Right atrium auricular region (tissue), 2 donors: ENCODE measurements at places on chromosomes 5 and 9. TPM values are rescaled to one million over a fixed set of nuclear protein-coding genes. Genes with fewer than 3 reads are reported as not detected.

Gene NTNG2
- 16.9 TPM for total RNA-seq

DNA sequence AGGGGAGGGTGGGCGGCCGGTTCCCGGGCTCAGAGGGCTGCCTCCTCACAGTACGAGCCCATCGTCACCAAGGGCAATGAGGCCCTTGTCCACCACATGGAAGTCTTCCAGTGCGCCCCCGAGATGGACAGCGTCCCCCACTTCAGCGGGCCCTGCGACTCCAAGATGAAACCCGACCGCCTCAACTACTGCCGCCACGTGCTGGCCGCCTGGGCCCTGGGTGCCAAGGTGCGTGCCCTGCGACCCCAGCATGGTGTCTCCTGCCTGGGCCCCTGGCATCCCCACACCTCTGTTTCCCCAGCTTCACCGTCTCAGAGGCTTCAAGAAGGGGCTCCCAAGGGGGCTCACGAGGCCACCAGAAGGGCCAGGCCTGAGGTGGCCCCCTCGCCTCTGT is 7.2 kb downstream of the DBH start:
- no peak for DNase-seq

- no peak for DNase-seq
Observed at GRCh38 chr5:99247346-99247745, 318.5 kb upstream of the CHD1 start.

DNA sequence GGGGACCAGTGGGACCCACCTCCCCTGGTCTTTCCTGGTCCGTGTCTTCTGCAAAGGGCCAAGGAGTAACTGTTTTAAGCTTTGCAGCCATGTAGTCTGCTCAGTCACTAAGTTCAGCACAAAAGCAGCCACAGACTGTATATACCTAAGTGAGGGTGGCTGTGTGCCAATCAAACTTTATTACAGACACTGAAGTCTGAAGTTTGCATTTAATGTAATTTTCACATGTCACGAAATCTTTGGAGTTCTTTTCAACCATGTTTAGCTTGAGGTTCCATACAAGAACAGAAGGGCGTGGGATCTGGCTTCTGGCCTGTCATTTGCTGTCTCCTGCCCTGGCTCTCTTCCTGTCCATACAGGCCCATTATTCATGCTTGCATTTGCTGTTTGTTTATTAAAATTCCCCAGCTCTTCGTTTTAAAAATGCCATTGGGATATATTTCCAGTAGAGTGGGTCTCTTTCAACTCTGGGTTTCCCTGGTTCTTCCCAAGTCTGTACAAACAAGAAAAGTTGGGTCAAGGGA is 64.2 kb upstream of the ECM2 start:
- no peak for DNase-seq

DNA sequence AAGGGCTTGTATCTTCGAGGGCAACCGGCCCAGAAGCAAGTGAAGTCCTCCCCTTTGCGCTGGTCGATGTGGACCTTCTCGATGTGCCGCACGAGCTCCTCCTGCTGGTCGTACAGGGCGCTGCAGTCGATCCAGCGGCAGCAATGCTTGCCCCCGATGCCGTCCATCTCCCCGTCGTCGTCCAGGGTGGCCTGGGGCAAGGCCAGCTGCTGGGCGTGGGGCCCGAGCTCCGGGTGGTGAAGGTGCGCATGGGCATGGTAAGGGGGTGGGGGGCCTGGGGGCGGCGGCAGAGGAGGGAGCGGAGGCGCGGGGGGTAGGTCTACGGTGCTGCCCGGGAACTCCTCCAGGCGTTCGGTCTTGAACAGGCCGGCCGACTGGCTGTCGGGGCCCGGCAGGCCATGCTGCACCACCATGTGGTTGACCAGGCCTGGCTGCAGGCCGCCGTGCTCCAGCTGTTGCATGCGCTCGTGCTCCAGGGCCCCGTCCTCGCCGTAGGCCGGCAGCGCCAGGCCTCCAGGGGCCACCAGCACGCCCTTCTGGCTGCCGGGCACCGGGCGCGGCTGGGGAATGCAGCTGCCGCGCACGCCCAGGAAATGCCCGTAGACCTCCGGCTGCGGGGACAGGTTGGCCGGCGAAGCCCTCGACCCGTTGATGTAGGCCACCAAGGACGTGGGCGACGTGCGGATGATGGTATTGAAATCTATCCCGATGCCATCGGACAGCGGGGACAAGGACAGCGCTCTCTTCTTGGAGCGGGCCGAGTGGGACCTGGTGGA is 181.8 kb downstream of the GLIS3 start:
- DNase-seq: no peak

GRCh38 chr9:21160178-21160577 is 6.3 kb downstream of the IFNA21 start:
- DNase-seq: no peak
